ENCODE measurements at places on chromosomes 12 and 14.

DNA sequence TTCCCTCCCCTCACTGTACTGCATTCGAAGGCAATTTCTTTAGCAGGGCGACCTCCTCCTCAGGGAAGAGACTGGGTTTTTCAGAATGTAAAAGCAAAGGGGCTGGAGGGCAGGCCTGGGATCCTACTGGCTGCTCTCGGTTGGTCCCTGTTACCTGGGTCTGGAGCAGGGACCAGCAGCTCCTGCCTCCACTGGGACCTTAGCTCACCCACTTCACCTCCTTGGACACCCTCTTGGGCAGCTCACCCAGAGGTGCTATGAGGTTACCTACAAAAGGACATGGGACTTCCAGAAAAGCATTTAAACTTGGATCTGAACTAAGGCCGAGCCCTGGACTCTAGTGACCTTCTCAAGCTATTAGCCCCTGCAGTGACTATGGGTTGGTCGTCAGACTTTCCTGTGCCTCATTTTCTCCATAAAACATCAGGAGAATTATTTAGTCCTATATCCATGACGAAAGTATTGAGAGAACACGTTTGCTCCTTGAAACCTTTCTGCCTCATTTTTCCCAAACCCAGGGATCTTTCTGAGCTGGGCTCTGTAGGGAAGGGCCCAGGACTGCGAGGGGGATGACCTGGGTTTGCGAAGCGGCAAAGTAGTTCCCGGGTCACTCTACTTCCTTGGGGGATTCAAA, 65.0 kb downstream of the FBXL14 start:
- DNase-seq = no peak

GRCh38 chr14:99185436-99186068, 86.4 kb downstream of the BCL11B start:
- no peak for DNase-seq

GRCh38 chr12:91630083-91630482, 447.5 kb upstream of the DCN start:
- DNase-seq = no peak

DNA sequence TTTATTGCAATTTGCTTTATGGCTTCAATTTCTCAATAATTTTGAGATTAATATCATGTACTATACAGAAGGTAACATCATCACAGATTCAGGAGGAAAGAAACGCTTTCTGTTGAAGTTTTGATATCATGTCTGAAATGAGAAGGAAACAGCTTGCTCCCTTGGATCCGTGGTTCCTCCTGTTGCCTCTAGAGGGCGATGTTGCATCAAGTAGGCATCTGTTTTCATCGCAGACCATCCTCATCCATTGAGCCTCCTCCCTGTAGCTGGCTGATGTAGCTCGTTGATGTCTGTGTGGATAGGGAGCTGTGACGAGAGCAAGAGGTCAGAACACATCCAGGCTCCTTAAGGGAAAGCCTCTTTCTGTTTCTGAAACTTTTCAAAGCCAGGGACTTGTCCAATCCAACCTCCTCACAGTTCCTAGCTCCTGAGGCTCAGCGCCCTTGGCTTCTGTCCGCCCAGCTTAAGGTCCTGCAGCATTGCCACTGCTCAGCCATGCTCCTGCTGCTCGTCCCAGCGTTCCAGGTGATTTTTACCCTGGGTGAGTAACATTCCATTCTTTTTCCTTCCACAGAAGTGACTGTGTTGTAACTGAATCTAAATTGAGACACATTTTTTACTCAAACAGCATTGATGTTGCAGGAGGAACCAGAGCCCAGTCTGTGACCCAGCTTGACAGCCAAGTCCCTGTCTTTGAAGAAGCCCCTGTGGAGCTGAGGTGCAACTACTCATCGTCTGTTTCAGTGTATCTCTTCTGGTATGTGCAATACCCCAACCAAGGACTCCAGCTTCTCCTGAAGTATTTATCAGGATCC, 304.8 kb upstream of the OR4E1 start:
- peak; percentile 67 for DNase-seq

- DNase-seq = no peak
Measured at GRCh38 chr14:94906991-94907587, 137.2 kb upstream of the GSC start.

GRCh38 chr12:89353823-89354611, 1.7 kb upstream of the DUSP6 start:
- DNase-seq = peak; percentile 37

DNA sequence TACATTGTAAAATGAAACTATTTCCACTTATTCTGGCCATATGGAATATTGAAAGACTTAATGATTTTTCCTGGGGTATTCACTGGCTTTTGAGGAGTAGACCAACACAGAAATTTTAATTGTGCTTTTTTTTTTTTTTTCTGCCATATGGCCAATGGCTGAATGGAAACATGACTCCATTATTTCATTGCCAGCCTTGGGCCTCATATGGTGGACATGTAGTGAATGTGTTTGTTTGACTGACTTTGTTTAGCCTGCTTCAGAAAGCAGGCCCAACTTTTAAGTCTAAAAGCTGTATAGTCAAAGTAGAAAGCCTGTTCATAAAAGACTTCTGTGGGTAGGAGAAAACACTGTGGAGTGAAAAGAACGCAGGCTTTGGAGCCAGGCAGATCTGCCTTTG, 2.4 kb downstream of the GNG2 start:
- DNase-seq = no peak

DNA sequence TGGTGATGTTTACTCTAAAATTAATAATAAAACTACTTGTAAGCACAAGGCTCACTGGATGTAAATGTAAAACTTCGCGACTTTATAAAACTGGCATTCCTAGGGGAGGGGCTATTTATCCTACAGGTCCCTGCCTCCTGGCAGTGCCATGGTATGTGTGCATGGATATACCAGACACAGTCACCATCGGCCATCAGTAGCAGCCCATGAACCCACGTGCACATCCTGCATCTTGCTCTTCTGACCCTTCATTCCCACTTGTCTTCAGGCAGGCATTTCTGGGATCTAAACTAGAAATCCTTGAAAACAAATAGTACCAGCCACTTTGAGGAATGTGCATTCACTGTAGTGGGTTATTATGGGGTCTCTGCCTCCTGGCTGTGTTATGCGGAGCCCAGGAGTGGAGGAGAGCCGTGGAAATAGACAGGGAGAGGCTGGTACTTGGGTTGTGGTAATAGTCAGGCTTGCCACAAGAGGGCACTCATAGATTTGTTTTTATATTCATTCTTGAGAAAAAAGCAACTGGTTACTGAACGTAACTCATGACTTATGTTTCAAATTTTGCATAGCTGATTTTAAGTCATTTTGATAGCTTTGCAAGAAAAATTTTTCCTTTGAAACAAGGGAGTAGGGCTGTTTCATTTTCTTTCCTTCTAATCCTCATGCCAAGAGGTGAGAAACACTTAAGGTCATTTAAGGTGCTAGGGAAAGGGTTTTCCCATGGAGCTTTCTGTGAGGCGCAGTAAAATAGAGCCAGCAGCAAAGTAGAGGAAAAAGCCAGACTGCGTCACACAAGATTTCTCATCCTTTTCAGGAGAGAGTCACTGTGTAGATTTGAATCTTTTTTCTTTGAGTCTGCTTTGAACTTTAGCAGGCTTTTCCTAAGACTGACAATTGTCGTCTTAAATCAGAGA, 17.4 kb upstream of the GALNT16 start:
- peak; percentile 31 for DNase-seq

DNA sequence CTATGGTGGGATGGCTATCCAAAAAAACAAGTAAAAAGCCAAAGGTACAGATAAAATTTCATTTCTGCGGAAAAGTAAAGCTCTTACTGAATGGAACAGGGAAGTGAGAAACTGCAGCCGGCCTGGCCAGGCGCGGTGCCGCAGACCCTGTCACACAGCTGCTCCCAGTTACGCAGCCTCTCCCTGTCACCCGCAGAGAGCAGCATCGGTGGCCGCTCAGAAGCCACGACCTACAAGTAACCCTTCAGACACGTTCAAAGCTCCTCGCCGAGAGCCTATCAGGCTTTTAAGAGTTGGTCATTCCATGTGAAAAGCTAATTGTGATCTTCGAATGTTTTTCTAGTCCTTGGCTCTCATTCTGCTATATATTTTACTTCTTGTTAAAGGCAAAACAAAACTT, 11.0 kb upstream of the ANKLE2 start:
- no peak for DNase-seq

DNA sequence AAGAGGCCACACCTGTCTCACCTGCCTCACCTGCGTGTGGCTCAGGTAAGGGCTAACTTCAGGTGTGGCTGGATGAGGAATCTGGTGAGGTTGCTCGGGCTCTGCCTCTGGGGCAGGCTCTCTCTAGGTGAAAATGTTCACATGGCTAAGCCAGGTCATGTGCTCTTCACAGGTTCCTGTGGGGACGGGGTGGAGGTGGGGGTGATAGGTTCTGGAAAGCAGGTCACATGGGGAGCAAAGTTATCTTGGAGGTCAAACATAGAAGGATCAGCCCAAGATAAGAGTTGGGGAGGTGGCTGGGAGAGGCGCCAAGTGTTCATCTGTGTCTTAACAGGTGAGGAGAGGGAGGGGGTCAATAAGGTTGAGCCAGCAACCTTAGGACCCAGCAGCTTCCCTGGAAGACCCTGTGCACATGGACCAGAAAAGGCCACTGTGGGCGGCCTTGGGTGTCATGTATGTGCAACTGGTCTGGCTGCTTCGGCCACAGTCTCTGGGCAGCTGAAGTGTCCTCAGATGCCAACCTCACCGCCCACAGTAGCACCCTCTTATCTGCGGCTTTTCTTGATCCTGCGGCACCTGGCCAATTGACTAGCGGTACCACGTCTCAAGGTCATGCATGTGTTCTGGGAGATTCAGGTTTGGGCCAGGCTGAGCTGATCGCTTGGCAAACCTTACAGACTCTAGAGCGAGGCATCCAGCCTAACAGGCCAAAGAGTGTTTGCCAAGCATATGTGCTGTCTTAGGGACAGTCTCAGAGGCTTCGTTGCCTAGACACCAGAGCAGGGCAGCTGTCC, 60.5 kb downstream of the CACNA1C start:
- no peak for DNase-seq

DNA sequence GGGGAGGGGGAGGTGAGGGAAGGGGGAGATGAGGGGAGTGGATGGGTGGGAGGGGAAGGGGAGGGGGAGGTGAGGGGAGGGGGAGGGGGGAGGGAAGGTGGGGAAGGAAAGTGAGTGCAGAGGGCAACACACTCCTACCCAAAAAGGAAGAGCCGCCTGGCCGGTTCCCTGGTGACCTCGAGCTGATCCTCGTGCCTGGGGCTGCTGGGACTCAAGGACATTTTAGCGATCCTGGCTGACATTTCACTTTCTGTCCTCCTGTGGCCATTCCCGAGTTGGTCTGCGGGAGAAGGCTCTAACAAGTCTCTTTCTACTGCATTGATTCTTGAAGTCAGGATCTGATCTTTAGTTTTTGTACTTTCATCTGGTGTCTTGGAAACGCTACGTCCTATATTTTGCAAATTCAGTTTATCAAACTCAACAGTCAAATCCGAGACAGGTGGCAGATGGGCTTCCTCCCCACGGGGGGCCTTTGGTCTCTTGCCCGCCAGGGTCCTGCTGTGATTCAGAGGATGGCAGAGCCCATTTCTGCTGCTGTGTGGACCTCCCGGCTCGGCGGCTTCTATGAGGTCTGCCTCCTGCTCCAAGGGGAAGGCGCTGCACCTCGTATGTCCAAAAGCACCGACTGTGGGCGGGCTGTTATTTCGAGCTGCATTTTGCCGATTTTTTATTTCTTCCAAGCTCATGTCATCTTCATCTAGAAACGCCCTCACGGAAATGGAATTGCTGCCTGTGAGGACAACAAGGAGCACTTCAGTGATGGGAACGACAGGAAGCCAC, 19.1 kb downstream of the PGAM5 start:
- no peak for DNase-seq

GRCh38 chr14:101731187-101732080, 30.1 kb upstream of the PPP2R5C start:
- peak; percentile 88 for DNase-seq

DNA sequence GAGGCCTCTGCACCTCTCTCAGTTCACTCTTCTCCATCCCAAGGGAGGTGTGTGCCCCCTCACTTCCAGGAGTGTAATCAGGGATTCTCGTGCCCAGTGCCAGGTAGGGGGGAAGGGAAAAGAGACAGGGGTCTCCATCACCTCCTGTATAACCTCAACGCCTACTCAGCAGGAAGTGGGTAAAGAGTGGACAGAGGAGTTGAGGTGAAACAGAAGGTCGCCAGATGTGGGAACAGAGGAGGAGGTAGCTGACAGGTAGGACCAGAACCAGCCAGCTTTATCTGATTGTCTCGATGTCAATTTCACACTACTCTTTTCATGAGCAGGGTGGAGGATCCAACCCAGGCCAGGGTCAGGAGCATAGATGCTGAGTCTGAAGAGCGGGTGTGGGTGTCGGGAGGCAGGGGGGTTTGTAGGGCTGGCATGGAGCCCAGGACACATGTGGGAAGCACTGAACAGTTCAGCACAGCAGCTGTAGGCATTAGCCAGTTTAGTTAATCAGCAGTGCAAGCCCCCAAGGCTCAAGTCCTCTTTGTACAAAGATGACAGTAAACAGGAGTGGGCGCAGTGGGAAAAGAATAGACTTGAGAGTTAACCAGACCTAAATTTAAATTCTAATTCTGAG, 213.5 kb downstream of the PELI2 start:
- DNase-seq = no peak

DNA sequence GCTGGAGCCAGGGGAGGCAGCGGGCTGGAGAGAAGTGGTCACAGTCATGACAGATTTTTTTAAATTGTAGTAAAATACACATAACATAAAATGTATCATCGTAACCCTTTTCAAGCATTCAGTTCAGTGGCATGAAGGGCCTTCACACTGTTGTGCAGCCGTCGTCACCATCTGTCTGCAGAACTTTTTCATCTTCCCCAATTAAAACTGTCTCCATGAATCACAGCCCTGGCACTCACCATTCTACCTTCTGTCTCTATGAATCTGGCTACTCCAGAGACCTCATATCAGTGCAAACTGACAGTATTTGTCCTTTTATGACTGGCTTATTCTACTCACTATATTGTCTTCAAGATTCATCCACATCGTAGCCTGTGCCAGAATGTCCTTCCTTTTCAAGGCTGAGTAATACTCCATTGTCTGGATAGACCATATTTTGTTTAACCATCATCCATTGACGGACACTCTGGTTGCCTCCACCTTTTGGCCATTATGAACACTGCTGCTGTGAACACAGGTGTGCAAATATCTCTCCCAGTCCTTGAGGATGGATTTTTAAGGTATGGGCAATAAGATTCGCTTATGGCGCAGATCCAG, 91.5 kb upstream of the NCOR2 start:
- no peak for DNase-seq

DNA sequence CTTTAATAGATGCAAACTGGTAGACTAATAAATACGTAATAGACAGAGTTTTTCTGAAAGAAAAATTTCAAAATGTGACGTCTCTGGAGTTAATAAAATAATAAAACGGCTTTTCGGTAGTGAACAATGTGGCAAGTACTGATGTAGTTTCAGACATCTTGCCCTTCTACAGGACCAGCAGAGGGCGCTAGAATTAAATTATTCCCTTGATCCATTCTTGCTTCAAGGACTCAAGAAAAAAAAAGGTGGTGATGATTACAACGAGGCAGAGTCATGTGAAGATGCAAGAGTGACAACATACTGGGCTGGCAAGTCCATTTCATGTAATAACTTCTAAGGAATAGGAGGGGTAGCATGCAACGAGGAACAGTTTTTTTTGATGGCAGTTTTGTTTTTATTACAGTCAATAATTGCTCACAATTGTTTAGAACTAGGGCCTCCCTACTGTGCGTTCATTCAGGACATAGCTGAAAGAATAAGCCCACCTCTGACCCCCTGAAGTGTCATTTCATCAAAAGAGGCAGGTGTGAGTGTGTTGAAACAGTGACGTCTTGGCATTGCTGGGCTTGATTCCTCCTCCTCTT, 101.0 kb upstream of the GZMB start:
- peak; percentile 12 for DNase-seq

- DNase-seq = no peak
Measured at GRCh38 chr12:11893998-11894397, 176.7 kb upstream of the BCL2L14 start.

- DNase-seq = no peak
Measured at GRCh38 chr12:54463484-54463883, 9.9 kb downstream of the GTSF1 start.

- DNase-seq = no peak
Measured at GRCh38 chr12:113396200-113396599, 7.5 kb downstream of the SDS start.

Measured in CD4-positive, alpha-beta T cell treated with Interleukin-6 at 100 ng/mL for 8 hours (primary cell).